Activated T-cell treated with anti-CD3 and anti-CD28 coated beads for 48 hours (primary cell): ENCODE measurements at places on chromosomes 1 and 21.

- no peak for DNase-seq
These were observed 5.9 kb downstream of the SSR2 start for GRCh38 chr1:156014829-156015228.

- no peak for DNase-seq
These were observed 767.0 kb downstream of the MRPL39 start for GRCh38 chr21:24840287-24840686.

DNA sequence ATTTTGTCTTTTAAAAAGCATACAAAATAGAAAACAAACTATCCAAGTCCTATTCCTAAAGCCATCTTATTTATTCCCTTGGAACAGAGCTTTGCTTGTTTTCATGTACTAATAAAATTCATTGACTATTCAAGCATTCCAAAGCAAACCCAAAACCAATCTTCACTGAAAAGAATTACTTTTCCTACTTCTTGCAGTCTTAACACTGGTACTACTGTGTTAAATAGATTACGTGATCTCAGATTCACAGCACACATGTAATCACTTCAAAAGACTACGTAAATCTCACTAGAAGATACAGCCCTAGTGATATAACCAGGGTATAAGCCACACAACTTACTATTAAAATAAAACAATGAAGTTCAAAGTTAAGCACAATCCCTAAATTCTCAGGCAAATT is 39.0 kb downstream of the ZZZ3 start:
- no peak for DNase-seq

DNA sequence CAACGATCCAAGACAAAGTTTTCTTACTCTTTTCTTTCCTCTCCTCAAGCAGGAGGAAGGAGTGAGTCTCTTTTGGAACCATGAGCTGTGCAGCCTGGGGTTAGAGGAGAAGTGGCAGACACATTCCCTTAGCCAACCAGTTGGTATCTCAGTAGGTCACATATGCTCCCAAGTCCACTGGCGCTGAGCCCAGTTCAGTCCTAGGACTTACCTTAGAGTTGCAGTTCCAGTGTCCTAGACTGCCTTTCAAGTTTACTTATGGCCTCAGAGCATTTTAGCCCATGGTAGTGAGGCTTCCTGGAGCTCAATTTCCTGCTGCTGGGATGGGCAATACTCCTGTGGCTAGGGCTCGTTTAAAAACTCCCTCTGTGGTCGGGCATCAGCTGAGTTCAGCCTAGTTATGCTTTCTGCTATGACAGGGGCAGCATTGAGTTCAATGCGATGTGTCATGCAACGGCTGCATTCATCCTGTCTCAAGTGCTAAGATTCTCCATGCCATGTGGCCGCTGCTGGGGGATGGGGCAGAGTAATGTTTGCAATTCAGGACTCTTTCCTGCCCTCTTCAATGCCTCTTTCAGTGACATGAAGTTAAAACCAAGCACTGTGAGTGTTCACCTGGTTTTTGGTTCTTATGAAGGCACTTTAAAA is 103.8 kb downstream of the LRRC7 start:
- DNase-seq = no peak
